ENCODE measurements at places on chromosomes 7 and 10.

GRCh38 chr10:75350791-75351190, 50.8 kb downstream of the ZNF503 start:
- no peak for DNase-seq

GRCh38 chr10:23199768-23200511, 7.8 kb downstream of the PTF1A start:
- DNase-seq = no peak

DNA sequence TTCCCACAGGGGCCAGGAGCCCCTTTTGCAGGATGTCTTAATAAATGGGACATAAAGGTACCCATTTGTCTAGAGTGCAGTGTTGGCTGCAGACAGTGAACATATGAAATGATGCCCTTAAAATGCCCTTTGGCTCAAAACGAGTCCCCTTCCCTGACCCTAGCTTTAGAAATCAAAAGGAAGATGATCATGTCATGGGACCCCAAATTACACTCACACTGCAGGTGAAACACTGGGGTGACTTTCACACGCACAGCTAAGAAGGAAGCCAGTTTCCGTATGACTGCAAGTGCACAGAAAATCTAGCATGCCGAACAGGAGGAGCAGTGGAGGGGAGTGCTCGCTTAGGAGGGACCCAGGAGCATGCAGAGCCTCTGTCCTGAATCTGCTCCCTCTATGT, 154.5 kb upstream of the KLF14 start:
- DNase-seq = no peak

GRCh38 chr7:99126921-99127553, 16.9 kb downstream of the SMURF1 start:
- no peak for DNase-seq

GRCh38 chr10:68897336-68897741, 3.8 kb upstream of the DDX50 start:
- no peak for DNase-seq

DNA sequence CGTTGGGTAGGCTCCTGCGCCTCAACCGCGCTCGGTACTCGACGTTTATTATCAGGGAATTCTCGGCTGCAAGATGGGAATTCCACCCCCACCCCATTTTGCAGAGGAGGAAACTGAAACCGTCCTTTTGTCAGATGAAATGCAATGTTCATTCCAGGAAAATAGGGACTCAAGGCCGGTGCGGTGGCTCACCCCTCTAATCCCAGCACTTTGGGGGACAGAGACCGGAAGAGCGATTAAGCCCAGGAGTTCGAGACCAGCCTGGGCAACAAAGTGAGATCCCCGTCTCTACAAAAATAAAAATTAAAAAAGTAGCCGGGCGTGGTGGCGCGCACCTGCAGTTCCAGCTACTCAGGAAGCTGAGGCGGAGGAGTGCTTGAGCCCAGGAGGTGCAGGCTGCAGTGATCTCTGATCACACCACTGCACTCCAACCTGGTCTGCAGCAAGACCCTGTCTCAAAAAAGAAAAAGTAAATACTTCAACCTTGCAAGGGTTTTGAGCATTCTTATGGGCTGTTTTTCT, 720 bp upstream of the RFC2 start:
- no peak for DNase-seq

DNA sequence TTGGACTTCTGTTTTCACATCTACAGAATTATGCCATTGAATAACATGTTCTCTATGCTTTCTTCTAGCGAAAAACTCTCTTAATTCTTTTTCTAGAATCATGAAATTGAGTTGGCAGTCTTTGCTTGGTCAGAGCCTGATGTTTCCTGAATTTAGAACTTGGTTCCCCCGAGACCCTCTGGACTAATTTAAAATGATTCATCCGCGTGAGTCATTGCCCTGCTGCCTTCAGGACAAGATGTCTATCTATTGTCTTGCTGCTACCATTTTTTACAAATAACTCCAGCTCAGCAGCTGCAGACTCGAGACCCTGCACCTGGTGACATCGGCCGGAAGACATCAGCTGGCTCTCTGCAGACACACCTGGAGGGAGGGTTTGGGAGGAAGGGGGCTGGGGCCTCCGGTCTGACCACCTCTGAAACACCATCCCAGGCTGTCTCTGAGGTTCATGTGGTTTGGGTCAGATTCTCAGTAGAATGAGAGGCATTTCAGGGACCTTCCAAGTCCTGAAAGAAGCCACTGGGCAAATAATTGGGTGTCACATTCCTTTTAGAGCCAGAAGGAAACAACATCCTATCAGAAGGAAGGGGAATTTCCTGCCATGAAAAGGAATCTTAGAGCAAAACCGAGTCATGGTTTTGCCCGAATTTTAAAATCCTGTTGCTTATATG, 20.9 kb upstream of the KLF6 start:
- no peak for DNase-seq

- DNase-seq = no peak
Observed at GRCh38 chr10:125121003-125121402, 39.4 kb downstream of the CTBP2 start.

GRCh38 chr7:70389531-70390151, 742.3 kb upstream of the GALNT17 start:
- DNase-seq = no peak

DNA sequence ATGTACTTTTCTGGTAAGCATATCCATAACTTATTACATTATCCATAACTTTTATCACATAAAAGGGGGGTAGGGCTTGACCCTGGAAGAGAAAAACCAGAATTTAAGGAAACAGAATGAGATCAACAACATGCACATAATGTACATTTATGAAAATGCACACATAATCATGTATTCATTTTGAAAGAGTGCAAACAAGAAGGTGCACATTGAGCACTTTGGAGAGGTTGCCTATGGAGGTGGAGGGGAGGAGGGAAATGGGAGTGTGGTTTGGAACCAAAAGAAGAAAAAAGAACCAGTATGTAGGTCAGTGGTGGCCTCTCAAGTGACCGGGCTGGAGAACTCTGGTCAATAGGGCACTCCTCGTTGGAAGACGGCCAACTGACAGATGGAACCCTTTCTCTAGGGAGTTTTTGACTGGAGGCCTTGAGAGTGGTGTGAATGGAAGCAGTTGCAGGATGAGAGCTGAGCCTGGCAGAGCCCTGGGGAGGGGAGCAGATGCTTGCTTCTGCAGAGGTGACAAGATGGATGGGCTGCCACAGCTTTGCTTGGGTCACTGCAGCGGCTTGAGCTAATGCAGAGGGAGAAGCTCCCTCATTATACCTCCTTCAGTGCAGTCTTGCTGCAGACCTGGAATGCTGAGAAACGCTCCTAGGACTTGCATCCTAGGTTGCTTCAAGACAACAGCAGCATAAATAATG, 192.7 kb downstream of the SEC23IP start:
- no peak for DNase-seq

DNA sequence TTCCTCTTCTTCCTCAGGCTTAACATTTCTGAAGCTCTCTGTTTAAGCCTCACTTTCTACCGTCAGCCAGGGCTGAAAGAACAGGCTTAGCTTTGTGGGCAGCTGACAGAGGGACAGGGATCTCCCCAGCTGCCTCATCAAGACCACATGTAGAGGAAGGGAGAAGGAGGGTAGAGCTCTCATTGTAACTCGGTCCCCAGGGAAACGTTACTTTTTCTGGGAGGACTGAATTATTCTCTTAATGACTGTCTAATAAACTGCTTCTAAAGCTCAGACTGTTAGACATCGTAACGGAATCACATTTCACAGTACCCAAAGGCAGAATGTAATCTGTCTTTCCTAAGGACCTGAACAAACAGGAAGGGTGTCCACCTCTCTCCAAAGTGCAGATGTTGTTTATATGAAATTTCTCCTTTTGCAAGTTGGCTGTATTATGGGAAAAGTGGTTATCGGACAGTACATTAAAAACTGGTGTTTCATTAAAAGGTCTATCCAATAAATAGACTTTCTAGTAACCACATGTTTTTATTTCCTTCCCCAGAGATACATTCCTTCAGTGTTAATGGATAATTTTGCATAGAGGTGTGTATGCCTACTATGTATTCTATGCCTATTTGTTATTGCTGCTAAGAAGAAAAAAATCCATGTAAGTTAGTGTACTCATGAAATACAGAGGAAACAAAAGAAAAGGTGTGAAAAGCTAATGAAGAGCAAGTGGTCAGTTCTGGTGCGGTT, 144.2 kb downstream of the CTTNBP2 start:
- no peak for DNase-seq

DNA sequence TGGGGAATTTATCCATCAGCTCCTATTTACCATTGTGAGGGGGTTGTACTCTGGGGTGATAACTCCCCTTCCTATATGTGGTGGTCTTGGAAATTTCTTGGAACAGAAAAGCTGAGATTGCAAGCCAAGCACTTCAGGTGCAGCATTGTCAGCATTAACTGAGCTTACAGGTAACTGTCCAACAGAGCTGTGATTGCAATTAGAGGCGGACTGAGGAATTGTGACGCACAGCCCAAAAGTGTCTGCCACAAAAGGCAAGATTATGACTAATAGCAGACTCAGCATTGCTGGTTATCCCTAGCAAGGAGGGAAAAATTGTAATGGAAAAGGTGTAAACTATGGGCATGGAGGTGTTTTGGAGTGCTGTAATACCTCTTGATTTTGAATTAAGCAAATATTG, 126.1 kb upstream of the AGR3 start:
- no peak for DNase-seq

- DNase-seq = no peak
Observed at GRCh38 chr7:157306846-157307838, 29.7 kb upstream of the DNAJB6 start.

DNA sequence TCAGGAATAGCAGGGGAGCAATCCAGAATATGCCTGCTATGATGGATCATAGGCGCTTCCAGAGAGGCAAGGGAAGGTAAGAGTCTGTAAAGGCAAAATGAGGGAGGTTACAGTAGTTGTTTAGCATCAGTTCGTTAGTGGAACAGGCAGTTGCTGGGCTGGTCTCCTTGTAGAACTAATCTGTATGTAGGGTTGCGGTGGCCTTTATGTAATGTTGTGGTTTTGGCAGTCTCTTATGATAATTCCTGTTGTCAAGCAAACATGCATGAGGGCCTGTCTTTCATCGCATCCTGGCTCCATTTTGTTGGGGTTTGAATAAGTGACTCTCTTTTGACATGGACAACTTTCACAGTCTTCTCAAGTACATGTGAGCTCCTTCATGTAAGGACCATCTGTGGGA, 427.8 kb upstream of the LRGUK start:
- DNase-seq = no peak

GRCh38 chr7:5634107-5634950, 147.1 kb downstream of the RNF216 start:
- DNase-seq = no peak

DNA sequence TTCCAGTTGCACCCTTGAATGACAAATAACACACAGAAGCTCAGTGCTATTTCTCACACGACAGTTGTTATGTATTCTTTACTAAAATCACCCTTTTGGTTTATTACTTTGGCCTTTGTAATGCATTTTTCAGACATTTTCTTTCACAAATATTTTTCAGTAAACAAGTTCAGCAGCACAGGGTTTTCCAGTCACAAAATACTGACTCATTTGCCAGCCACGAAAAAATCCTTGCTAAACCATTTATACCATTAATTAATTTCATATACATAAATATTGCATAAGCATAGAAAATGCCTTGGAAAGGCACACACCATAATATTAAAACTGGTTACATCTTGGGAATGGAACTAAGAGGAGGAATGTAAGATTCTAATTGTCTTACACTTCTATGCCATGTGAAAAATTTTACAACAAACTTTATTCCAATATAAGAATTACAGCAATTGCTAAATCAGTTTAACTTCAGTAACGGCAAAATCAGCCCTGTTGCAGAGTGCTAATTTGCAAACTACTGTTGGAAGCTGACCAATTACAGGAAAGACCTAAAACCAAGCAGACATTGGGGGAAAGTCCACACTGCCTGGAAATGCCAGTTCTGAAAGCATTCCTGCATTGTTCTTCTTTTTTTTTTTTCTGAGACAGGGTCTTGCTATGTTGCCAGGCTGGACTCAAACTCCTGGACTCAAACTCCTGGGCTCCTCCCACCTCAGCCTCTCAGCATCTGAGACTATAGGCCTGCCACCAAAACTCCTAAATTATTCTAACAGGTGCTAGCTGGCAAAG, 31.6 kb upstream of the PBLD start:
- DNase-seq = no peak

DNA sequence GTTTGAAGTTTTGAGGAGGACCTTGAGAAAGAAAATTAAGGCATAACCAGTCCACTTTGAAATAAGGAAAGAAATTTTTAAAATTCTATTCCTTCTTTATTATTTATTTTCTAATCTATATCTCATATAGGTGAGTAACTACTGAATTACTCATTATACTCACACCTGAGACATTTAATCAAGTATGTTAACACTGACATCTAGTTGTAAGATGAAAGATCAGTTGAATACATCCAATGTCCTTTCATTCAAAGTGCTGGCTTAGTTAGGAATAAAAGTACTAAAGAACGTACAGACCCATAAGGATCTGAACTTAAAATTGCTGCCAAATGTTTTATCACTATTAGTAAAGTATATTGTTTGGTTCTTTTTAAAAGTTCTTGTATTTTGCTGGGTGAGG, 23.5 kb downstream of the TRDMT1 start:
- no peak for DNase-seq

DNA sequence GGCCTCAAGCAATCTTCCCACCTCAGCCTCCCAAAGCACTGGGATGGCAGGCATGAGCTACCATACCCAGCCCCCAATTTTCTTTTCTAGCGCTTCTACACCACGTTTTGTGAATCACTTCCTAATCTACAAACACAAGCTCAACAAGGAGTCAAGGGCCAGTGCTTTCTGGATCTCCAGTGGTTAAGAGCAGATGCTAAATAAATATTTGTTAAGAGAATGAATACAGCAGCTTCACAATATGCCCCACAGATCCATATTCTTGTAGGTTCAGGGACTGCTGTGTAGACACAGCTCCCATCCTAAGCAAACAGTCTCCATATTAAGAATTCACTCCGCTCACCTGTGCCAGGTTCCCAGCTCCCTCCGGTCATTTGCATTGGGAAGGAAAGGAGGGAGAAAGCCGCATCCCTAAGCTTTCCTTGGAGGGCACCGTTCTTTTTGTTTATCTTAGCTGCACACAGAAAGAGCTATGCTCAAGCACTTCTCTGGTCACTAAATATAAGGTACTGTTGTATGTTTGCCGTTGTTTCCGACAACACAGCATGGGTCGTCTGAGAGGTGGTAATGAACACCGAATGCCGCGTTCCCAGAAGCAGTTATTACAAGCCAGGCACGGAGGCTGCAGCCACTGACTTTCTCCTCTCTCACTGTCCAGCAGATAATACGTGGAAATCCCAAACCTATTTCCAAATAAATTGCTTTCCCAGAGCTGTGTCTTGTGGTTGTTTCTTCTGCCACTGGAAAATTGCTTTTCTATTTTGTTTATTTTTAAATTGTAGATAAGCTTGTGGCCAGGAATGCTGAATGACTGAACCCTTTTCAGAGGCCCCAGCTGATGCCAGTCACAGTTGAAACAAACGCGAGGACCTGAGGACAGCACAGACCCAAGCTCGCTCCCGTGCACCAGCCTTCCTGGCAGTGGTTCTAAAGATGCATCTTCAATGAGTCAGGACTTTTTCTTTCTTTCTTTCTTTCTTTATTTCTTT, 217.1 kb downstream of the PRPF18 start:
- no peak for DNase-seq

DNA sequence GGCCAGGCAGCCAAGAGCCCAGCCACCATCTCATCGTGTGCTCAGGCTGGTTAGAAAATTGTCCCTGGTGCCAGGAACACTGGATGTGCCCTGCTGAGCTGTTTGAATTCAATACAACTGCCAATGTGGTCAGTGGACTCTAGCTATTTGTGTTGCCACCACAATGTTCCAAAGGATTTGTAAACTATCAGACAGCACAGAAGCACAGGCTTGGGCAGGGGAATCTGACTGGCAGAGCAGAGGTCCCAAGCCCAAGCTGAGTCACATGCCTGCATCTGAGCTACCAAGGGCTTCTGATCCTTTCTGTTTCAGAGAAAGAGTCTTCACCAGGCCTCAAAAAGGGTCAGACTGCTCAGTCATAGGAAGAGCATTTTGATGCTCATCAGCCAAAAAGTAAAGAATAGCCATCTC, 232.1 kb upstream of the SEMA3C start:
- no peak for DNase-seq
